ENCODE measurements at places on chromosomes 16 and 17.

DNA sequence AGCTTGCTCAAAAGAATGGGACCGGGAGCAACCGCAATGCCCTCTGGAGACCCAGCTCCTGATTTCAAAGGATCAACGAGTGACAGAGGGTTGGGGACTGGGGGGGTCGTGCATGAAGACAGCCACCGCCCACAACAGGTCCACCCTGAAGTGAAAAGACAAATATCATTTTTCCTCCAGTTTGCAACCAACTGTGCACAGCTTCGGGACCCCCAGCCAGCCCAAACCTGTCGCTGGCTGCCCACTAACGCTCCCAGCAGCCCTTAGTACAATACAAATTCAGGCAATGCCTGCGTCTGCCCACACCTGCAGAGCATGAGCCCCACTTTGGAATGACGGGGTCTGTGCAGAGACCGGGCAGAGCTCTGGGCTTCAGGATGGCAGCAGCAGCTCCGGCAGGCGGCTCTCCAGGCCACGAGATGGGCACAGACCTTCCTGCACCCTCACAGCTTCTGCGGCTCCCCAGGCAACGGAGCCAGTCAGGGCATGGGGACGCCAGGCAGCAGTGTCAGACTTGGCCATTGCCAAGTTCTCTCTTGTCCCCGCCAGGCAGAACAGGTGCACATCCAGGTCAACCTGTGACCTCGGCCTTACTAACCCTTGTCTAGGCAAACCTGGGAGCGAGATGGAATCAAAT is 60.1 kb downstream of the TBC1D16 start:
- DNase-seq = no peak

DNA sequence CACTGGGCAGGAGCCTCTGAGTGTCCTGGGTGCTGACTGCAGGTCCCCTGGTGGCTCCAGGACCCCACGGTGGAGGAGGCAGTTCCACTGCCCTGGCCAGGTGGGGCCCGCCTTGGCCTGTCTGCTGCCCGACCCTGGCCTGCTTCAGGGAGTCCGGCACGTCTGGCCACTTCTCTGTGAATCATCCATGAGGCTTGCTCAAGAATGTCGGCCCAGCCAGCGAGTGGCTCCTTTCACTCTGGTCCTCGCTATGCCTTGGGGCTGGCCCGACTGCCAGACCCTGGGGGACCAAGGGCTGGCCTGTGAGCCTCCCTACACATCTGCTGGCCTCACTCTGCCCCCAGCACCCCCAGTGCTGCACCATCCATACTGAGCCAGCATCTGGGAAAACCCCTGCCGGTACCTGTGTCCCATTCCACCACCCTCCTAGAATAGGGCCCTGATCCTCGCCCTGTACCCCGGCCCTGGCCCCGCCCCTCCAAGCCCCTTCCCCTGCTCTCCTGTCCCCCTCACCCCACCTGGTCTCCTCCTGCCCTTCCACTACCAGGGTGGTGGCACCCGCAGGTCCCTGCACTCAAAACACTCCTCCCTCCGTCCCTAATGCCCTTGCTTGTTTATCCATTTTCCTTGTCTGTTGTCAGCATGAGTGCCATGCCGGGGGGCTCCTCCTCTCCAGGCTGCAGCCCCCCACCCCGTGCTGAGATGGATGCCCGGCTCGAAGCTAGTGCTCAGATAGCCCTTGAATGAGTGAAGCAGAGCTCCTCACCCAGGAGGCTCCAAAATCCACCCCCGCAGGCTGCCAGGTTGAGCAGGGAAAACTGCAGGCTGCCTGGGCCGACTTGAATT is 35.5 kb downstream of the ADCY7 start:
- no peak for DNase-seq

DNA sequence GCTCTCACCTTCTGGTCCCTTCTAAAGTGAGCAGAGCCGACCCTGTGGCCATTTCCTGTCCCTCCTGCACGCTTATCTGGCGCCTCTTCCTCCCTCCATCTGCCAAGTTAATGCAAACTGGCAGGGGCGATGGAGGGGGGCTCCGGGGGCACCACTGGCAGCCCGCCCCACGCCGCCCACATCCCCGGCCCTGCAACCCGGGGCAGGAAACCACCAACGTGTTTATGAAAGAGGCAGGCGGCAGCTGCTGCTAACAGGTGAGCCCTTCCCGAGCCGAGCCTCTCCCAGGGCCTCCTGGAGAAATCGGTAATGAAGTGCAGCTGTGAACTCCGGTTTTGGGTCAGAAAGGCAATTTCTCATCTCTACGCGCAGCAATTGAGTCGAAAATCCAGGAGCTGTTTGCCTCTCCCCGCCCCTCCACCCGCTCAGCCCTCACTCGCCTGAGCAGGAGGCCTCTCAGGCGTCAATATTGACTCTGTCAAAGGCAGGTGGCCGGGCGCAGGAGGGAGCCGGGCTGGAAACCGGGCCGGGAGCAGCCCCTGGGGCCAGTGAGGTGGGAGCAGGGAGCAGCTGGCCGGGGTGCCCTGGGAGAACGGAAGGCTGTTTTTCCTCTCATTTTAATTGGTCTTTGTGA is 164.4 kb upstream of the GSE1 start:
- DNase-seq = peak; percentile 78

GRCh38 chr17:48907713-48908046 is 527 bp upstream of the UBE2Z start:
- no peak for DNase-seq

- peak; percentile 6 for DNase-seq
These were observed 18.6 kb downstream of the FLOT2 start for GRCh38 chr17:28878981-28879380.

- peak; percentile 25 for DNase-seq
These were observed 385.9 kb downstream of the WWOX start for GRCh38 chr16:78485188-78485916.

GRCh38 chr16:80233097-80233835 is 307.5 kb upstream of the DYNLRB2 start:
- no peak for DNase-seq

GRCh38 chr16:10622036-10622921 is 41.9 kb upstream of the EMP2 start:
- DNase-seq = no peak

DNA sequence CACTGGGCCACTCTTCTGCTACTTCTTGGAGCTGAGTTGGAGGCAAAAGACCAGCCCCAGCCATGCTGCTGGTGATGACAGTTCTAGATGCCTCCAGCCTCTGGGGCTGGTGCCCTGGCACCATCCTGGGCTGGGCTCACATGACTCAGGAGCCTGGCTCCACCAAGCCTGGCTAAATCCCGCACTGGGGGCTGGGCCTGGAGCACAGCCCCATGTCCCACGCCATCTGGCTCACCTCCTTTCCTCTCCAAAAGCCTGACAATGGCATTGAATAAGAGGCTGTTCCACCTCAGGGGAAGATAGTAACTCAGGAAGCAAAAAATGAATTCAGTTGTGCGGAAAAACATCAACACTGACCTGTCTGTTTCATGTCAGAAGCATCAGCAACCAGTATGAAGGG is 45.1 kb upstream of the MTSS2 start:
- no peak for DNase-seq

GRCh38 chr16:30760577-30761426 is 1.1 kb downstream of the CFAP119 start:
- DNase-seq = no peak

GRCh38 chr16:84572096-84572495 is 45.8 kb downstream of the COTL1 start:
- DNase-seq = peak; percentile 76

DNA sequence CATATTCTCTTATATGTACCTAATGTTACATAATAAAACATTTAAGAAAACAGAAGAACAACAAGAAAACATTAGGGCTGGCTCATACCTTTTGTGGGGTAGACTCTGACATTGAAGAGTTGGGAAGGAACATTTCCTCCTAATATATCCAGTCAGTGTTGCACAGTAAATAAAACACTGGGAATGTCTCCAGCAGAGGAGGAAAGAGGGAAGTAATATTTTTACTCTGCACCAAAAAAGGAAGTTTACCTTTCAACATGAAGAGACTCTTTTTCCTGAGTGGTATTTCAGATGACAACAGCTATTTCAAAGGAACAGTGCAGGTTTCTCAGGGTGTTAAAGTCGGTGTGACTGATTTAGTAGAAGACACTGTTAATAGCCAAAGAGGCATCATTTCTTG is 31.9 kb downstream of the EPN2 start:
- DNase-seq = no peak

GRCh38 chr17:47981462-47981861 is 10.5 kb downstream of the CDK5RAP3 start:
- no peak for DNase-seq

Measured in brain (organoid and tissue), 16 donors.